Breast epithelium (tissue), 4 donors: ENCODE measurements at places on chromosomes 2 and 18. TPM values are rescaled to one million over a fixed set of nuclear protein-coding genes. Genes with fewer than 3 reads are reported as not detected.

GRCh38 chr18:11989174-11989573 lies 7.9 kb downstream of the IMPA2 start:
- DNase-seq: no peak
- H3K27ac ChIP-seq: no peak overlapping the region
- no peak overlapping the region for H3K4me3 ChIP-seq
- H3K36me3 ChIP-seq: no peaks in the 10 kb centered on the region

GRCh38 chr18:629269-630150 lies 27.9 kb upstream of the TYMS start:
- no peaks in the 10 kb centered on the region for H3K36me3 ChIP-seq
- H3K4me3 ChIP-seq: no peak overlapping the region
- no peaks in the 10 kb centered on the region for H3K27me3 ChIP-seq
- no peak overlapping the region for H3K27ac ChIP-seq

CNDP1 gene
- total RNA-seq: not detected

DNA sequence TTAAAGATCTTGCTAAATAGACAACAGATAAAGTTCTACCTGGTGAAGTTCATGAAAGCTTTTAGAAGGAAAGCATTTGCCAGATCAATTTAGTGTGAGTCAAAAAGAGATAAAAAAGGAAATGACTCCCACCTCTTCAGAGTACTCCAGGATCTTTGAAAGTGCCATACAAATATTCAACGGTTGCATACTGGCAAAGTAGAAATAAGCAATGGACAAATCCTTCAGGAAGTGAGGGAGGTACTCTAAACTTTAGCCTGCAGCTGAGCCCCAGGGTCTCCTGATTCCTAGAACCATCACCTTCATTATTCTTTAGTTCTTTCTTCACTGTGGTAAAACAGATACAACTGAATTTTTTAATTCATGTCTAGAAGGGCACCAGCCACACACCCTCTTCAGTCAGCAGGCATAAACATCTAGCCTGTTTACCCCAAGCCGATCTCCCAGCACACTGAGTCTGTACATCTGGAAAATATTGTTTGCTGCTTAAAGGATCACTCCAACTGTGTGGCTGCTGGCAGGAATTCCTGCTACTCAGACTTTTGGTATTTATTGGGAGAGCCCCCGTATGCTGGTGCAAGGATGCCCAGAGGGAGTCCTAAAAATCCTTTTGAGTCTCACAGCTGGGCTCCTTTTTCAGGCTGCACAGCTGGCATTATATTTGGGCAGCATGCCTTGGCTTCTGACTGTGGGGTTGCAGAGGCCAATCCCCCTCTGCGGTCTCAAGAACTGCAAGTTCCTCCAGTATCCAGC lies 72.3 kb upstream of the SESTD1 start:
- no peak overlapping the region for H3K4me3 ChIP-seq
- H3K4me1 ChIP-seq: no peaks in the 10 kb centered on the region
- H3K27ac ChIP-seq: no peak overlapping the region
- DNase-seq: no peak
- no peaks in the 10 kb centered on the region for H3K27me3 ChIP-seq

- DNase-seq: no peak
- no peaks in the 10 kb centered on the region for H3K27me3 ChIP-seq
- H3K4me1 ChIP-seq: no peaks in the 10 kb centered on the region
- no peak overlapping the region for H3K4me3 ChIP-seq
- no peaks in the 10 kb centered on the region for H3K36me3 ChIP-seq
- H3K27ac ChIP-seq: no peak overlapping the region
Measured at GRCh38 chr2:241926541-241927311, 57.2 kb downstream of the RTP5 start.

- H3K36me3 ChIP-seq: no peaks in the 10 kb centered on the region
- no peak for DNase-seq
- no peaks in the 10 kb centered on the region for H3K27me3 ChIP-seq
- H3K4me1 ChIP-seq: no peaks in the 10 kb centered on the region
- H3K4me3 ChIP-seq: no peak overlapping the region
Measured at GRCh38 chr2:63486861-63487290, 101.4 kb downstream of the WDPCP start.

- no peaks in the 10 kb centered on the region for H3K27me3 ChIP-seq
- peak overlapping the region; percentile 71 for H3K27ac ChIP-seq
- no peaks in the 10 kb centered on the region for H3K4me1 ChIP-seq
- peaks cover 11% of the 10 kb centered on the region for H3K36me3 ChIP-seq
Measured at GRCh38 chr18:23538870-23539269, 35.6 kb downstream of the RMC1 start.
